SW 1271 (cell line): ENCODE measurements at places on chromosomes 4 and X.
A peak's percentile ranks its signal among the peaks of the same experiment; 100 is the strongest.

GRCh38 chrX:120426599-120426998, 42.5 kb downstream of the LAMP2 start:
- no peak for DNase-seq

- peak; percentile 1 for DNase-seq
Observed at GRCh38 chr4:137226900-137227299, 305.4 kb downstream of the PCDH18 start.

- no peak for DNase-seq
Observed at GRCh38 chr4:17556498-17556897, 20.5 kb upstream of the LAP3 start.

- no peak for DNase-seq
Observed at GRCh38 chr4:152894673-152895072, 41.5 kb upstream of the FHDC1 start.

DNA sequence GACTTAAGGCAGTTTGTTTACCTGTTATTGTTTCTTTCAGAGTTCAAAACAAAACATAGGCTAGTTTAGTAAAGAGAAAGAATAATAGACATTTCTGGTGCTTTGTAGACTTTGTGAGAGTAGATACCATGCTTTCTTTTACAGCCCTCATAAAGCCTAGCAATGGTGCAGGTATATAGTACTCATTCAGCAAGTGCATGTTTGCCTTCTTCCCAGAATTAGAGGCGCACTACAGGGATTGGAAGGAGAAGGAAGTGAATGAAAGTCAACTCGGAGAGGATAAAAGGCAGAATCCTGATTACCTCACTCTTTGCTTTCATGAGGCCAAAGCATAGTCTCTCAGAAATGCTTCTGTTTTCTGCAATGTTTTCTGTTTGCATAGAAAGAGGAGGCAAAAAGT, 43.1 kb upstream of the FHDC1 start:
- DNase-seq: no peak

DNA sequence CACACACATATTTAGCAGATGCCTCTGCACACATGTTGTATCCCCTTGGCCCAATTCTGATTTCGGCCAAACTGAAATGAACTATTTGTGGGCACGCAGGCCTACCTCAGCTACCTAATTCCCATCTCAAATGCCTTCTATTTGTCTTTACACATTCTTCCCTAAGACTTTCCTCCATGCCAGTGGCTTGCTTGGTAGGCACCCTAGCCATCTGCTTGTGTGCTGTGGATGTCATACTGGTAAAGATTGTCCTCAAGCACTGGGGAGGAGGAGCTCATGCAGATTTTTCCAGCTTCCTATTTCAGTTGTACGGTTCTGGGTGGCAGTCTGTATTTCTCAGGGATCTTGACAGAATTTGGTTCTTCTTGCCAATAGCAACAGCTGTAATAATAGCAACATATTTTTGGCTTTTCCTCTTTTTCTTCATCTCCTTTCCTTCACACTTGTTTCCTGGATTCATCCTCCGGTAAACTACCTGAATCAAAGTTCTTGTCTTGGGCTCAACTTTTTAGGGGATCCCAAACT, 514.3 kb downstream of the ADGRL3 start:
- DNase-seq: no peak

DNA sequence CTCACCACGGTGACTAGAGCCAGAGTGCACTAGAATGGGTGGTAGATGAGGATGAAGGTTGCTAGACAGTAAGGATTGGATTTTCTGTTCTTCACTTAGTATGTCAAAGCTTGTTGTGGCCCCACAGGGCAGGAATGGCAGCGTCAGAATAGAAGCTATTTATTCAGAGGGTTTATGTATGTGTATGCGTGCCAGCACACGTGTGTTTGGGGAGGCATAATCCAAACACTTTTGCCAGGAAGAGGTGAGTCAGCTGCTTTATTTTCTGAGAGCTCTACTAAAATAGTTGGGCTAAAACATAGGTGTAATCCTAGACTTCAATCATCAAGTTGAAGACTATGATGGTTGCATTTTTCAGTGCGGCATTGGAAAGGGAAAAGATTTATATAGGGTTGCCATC, 1.2 kb upstream of the MAGEE2 start:
- no peak for DNase-seq

DNA sequence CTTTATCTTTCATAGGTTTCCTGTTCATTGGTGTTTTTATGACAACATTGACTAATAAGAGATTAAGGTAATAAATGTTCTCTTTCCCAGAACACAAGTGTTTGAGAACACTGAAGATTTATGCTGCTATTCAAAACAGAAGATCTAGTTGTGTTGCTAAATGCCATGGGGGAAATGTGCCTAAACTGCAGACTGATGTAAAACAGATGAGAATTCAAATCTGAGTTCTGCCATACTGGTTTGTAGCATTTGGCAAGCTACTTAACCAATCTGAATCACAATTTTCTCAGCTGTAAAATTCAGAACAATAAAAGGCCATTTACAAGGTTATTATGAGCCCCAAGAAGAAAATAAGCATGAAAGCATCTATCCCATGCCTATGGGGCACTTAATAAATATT, 2.3 kb downstream of the SLC10A6 start:
- no peak for DNase-seq

DNA sequence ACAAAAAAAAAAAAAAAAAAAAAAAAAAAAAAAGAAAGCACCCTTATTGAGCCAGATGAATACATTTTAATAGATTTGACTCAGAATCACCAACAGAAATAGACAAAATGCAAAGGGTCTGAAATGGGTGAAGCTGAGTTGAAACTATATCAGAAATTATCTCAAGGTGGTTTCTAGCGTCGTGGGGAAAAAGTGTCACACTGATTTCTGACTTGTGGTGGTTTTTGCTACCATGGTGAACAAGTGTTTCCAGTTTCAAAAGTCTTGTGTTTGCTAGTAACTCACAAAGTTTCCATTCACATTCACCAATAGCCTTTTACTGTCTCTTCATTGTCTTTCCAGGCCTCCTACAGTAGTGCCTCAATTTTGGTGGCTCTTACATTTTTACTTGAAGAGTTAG, 135.5 kb downstream of the ARHGAP24 start:
- DNase-seq: no peak

GRCh38 chr4:123517971-123518370, 121.4 kb downstream of the SPRY1 start:
- DNase-seq: no peak

DNA sequence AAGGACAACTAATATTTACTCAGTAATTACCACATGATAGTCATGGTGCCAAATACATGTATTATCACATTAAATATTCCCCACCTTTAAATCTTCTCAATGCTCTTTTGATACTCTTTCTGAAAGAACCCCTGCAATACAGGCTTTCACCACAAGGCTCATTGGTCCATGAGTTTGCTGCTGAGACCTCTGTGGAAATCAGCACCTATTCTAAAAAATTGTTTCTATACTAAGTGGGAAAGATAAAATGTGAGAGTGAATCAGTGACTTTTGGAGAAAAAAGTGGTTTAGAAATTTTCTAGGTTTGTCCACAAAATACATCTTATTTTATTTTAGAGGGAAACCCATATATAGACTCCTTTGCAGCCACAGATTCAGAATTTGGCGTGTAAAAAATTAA, 257.3 kb downstream of the ZIC3 start:
- no peak for DNase-seq

DNA sequence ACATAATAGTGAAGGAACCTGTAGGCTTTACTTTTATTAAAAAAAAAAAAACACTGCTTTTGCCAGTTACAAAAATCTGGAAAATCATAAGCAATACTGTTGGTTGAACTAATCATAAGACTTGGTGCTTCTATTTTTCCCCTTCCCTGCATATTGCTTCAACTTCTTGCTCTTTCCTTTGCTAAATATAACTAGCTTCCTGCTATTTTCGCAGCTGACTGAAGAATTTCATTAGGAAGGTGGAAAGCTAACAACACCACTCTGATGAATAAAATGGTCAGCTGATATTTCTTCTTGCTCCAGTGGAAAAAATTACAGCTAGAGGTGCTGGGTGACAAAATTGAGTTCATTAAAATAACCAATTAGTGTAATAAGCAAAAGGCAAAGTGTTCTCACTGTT, 39.3 kb downstream of the MEPE start:
- DNase-seq: no peak

GRCh38 chrX:135295238-135295943, 13.9 kb upstream of the ETDC start:
- DNase-seq: no peak

DNA sequence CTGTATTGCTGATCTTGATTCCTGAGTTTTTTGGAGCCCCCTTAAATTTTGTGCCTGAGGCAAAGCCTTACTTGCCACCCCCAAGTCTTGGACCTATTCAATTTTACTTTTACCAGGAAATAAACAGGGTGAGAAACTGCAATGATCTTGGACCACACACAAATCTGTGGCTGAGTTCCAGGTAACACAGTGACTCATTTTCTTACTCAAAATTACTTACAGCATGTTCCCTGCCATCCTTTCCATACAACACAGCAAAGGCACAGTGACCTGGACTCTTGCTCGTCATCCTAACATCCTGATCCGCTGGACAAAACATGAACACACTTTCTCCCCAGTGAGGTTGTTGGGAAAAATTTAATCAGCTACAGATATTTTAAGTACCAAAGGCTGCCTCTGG, 60.7 kb upstream of the S100G start:
- no peak for DNase-seq

DNA sequence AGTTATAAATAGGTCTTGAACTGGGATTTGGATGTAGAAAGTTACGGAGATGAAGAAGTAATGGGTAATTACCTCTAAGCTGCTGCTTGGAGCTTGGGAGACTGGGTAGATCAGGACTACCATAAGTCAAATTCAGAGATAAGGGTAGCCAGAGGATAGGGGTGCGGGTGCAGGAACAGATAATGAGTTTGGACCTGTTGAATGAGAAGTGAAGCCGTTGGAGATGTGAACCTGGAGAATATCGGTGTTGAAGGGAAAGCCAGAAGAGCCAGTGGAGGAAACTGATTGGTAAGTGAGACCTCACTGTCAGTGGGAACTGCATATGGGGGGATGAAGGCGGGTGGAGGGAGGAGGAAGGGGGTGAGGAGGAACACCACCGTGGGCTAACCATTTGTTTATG, 618 bp upstream of the FOXO4 start:
- no peak for DNase-seq

DNA sequence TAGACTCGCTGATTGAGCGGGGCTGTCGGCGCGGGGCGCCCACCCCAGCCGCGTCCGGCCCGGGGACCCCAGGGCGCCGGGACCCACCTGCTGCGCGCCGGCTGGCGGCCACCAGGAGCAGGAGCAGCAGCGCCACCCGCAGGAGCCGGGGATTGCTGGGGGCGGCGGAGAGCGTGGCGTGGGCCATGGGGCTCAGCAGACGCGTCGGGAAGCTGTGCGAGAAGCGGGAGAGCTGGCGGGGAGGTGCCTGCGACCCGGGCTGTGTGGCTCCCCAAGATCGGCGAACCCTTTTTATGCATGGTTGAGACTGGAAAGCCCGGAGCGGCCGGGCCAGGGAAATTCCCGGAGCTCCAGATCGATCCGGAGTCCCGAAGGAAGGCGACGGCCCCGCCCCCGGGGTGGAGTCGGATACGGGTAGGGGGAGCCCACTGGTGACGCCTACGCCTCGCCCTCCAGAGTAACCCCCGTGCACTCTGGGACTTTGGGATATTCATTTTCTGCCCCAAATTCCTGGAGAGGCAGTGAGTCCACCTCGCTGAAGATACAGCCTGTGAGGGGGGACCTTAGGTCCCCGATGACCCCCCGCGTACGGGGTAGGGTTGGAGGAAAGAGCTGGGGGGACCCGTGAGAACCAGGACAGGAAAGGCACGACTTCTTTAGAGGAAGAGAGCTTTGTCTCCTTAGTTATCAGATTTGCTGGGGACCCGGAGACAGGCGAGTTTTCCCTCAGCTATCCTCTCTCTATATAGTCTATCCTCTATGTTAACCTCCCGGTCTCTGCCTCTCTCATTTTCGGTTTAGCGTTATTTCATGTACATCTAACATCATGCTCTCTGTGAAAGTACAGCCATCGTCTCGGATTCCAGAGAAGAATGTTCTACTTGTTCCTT, at the start of gene CXCL3:
Gene CXCL3 (minus strand): TSS at position 265 of the 890 bp plus-strand sequence. CDS start 78 bp downstream, at position 187.
- no peak for DNase-seq

DNA sequence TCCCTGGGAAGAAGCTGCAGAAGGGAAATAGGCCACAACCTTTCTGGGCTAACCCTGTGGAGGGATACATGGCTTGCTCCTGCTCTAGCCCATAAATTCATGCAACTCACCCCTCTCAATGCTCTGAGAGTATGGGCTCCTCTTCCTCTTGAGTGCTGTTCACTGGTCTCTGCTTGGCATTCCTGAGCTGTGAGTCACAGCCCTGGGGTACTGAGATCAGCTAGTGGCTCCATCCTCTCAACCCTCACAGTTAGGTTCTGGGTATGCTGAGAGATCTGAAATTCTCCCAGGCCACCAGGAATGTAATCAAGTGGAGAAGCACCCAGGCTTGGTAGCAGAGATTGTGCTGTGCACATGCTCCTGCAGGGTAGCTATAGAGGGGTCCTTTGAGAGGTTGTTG, 60.6 kb upstream of the SPANXN2 start:
- peak; percentile 0 for DNase-seq

DNA sequence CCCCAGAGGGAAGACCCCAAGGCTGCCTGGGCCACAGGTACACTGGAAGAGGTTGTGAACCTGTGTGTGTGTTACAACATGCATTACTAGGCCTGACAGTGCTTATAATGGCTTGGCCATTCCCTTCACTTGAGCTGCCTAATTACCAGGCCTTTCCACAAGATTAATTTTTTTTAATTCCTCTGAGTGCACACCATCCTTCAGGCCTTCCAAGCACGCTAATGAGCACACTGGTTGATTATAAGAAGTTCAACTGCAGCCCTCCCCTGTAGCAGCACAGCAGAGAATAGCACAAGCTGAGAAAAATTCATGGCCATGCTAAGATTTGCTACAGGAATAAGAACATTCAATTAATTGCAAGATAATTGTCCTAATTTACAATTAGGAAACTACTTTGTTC, 2.2 kb upstream of the SUPT20HL2 start:
- DNase-seq: no peak

GRCh38 chrX:80879143-80879542, 69.5 kb upstream of the BRWD3 start:
- DNase-seq: no peak

- no peak for DNase-seq
Observed at GRCh38 chr4:33176566-33176965, 2456.4 kb downstream of the PCDH7 start.

DNA sequence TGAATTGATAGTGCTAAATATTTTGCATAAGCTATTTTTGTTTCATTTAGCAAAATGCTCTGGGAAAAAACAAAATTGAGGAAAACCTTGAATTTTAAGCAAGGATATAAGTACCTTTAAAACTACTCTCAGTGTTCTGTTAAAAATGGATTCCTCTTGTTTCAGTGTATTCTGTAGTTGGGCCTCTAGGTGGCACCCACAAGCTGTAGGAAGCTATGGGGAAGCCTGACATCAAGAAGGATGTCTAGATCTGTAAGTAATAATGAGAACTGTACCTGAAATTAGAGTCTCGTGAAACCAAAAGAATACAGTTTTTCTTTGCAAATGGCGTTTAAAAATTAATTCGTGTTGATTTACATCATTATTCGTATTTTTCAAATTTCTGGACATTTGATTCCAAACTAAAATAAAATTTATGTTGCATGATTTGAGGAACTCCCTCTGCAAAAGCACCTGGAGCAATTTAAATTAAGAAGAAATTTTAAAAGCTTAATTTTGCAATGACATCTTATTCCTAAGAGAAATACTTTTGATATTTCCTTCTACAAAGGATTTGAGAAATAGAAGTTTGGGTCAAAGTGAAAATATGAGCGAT, 51.2 kb downstream of the TMPRSS11E start:
- peak; percentile 44 for DNase-seq
